Left ventricle myocardium inferior (tissue), 1 donor: ENCODE measurements at places on chromosomes 7 and 10. TPM values are rescaled to one million over a fixed set of nuclear protein-coding genes. Genes with fewer than 3 reads are reported as not detected.

DNA sequence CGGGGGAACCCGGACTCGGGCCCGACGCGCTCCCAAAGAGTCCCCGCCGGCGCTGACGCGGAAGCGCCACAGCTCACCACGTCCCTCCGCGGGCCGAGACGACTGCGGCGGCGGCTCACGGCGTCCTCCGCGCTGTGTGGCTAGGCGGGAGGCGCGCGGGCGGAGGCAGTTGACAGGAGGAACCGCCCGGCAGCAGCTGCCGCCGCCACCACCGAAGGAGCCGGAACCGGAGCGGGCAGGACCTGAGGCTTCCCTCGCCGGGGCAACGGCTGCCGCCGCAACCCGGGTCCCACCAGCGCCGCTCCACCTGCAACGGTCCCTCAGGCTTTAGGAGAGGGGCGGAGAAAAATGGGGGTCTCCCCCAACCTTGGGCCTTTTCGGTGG is 334 bp downstream of the ZNF800 start:
- peak; percentile 59 for DNase-seq

DNA sequence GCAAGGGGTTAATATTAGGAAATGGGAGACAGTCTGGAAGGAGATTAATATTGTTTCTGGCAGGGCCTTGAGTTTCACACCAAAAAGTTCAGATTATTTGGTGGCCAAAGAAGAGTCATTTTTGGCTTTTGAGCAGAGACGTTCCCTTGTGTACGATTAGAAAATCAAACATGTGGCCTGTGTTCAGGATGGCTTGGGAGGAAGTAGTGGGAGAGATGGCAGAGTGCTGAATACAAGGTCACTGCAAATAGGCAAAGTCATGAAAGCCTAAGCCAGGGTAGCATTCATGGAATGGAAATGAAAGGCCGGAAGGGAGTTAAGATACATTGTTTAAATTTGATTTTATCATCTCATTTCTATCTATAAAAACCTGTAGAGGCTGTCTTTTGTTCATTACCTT is 9.5 kb upstream of the GGCT start:
- DNase-seq: no peak

- DNase-seq: no peak
Measured at GRCh38 chr7:96899108-96899507, 106.2 kb upstream of the DLX6 start.

Gene METTL27
- total RNA-seq: 0.44 TPM

- peak; percentile 38 for DNase-seq
Measured at GRCh38 chr10:10803278-10803677, 214.4 kb upstream of the CELF2 start.

GRCh38 chr10:93357680-93358079 is 124.5 kb downstream of the MYOF start:
- DNase-seq: no peak

DNA sequence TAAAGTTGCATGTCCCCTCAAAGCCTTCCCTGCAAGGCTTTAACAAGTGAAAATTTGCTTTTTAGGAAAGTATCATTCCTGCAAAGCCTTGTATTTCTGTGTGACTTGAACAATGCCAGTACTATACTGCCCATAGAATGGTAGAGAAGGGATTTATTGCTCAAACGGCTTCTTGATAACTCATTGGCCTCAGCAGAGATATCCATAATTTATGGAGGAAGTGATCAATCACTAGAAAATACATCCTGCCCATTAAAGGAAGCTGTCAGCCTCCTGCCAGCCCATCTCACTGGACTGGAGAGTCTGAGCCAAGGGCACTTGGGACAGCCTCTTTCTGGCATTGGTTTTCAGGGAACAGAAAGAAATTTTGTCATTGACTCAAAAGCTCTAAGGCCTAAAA is 152.6 kb downstream of the XPNPEP1 start:
- no peak for DNase-seq

Gene TMEM184A
- 0.36 TPM for total RNA-seq

GRCh38 chr10:48610585-48611093 is 5.8 kb upstream of the ARHGAP22 start:
- no peak for DNase-seq

GRCh38 chr10:126041117-126041516 is 144.8 kb downstream of the FANK1 start:
- no peak for DNase-seq

Gene TMEM225B
- not detected for total RNA-seq
